Activated CD4-positive, alpha-beta memory T cell treated with anti-CD3 and anti-CD28 coated beads, Interleukin-2, amount 10 ng/mL, durations not matched to agents 7 days and 5 days (primary cell): ENCODE measurements at places on chromosomes 11 and 22. TPM values are rescaled to one million over a fixed set of nuclear protein-coding genes. Genes with fewer than 3 reads are reported as not detected.
A peak's percentile ranks its signal among the peaks of the same experiment; 100 is the strongest.

The SVIP gene
- total RNA-seq, result 26.9 TPM

The IL17REL gene
- not detected for total RNA-seq

The ADORA2A gene
- total RNA-seq, result 19.7 TPM

- peaks cover 8% of the 10 kb centered on the region for H3K36me3 ChIP-seq
- peaks cover 37% of the 10 kb centered on the region for H3K4me1 ChIP-seq
- H3K27me3 ChIP-seq, result peaks cover 4% of the 10 kb centered on the region
- DNase-seq, result no peak
- peak overlapping the region; percentile 89 for H3K27ac ChIP-seq
- H3K4me3 ChIP-seq, result peak overlapping the region; percentile 84
These were observed 5.2 kb downstream of the TMEM134 start for GRCh38 chr11:67463680-67464410.

DNA sequence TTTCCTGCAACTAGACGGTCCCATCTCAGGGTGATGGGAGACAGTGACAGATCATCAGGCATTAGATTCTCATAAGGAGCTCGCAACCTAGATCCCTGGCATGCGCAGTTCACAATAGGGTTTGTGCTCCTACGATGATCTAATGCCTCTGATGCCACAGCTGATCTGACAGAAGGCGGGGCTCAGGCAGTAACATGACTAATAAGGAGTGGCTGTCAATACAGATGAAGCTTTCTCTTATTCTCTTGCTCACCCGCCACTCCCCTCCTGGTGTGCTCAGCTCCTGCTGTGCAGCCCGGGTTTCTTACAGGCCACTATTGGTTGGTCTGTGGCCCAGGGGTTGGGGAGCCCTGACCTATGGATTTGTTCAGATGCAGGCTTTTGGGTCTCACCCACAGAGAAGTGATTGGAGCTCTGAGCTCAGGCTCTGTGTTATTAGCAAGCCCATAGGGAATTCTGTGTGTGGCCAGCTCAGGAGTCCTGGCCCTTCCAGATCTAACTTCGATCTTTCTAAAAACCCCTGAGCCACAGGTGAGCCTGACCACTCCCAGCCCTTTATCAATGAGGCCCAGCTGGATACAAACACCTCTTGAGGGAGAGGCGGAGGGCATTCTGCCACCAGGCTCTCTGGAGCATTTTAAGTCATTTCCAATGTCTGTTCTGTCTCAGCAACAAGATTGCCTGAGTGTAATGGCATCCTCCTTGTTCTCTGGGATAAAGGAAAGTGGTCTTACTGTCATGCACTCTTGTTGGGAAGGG, 351.8 kb downstream of the BUD13 start:
- no peaks in the 10 kb centered on the region for H3K36me3 ChIP-seq
- DNase-seq, result no peak

GRCh38 chr11:116793772-116794097, 2.1 kb upstream of the APOA5 start:
- H3K4me3 ChIP-seq, result no peak overlapping the region
- DNase-seq, result no peak
- H3K36me3 ChIP-seq, result peaks cover 5% of the 10 kb centered on the region
- H3K4me1 ChIP-seq, result peaks cover 5% of the 10 kb centered on the region

DNA sequence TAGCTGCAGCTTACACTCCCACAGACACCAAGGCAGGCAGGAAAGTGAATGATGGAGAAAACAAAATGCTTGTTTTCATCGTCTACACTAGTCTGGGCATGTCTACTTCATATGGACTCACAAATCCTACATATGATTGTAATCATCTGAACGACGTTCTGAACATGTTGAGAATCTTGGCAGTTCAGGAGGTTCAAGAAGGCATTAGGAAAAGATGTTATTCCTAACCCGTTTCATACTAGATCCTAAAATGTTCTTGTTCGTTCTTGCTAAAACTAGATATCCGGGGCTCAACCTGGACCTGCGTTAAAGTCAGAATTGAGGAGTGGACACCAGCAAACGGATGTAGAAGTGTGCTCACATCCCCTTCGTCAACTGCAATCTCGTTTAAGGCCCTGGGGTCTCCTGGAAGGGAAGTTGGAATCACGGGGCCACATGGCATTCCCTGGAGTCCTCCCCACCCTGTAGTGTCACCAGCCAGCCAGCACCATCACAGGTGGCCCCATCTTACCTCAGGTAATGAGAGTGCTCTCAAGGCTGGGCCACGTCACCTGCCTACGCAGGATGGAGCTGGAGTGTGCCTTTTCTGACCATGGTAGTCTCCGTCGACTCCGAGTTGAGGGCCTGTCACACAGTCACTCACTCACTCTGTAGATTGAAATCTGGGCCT, 37.3 kb downstream of the C11orf58 start:
- peaks cover 2% of the 10 kb centered on the region for H3K4me1 ChIP-seq
- no peaks in the 10 kb centered on the region for H3K36me3 ChIP-seq
- no peak overlapping the region for H3K4me3 ChIP-seq

- no peaks in the 10 kb centered on the region for H3K36me3 ChIP-seq
- no peak overlapping the region for H3K27ac ChIP-seq
- no peak for DNase-seq
- peaks cover 5% of the 10 kb centered on the region for H3K4me1 ChIP-seq
These were observed 18.3 kb downstream of the KMT5B start for GRCh38 chr11:68194675-68195294.

DNA sequence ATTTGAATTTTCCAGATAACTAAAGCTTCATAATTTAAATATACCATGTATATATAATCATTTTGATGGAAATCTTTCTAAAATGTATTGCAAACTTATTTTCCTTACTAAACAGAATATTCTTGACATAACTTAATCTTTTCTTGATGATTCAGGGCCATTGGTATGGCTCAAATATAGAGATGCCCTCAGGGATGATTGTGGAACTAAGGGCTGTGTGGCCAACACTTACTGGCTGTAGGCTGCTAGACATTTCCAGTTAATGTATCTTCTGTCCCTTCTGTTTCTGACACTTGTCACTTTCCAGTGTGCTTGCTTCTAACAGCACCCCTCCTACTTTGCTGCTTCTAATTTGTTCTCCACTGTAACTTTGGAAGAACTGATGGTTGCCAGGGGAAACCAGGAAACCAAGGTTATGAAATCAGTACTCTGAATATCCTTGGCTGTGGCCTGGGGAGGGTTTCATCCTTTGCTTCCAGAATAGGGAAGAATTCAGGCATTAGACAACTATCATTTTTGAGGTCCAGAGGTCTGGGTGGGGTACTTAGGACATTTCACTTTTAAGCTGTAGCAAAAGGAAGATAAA, 697.2 kb downstream of the ETS1 start:
- H3K27me3 ChIP-seq, result no peaks in the 10 kb centered on the region
- H3K27ac ChIP-seq, result no peak overlapping the region
- no peaks in the 10 kb centered on the region for H3K4me1 ChIP-seq
- H3K4me3 ChIP-seq, result no peak overlapping the region
- no peaks in the 10 kb centered on the region for H3K36me3 ChIP-seq

GRCh38 chr11:15901054-15901453, 455.3 kb downstream of the SOX6 start:
- H3K27ac ChIP-seq, result no peak overlapping the region
- no peak overlapping the region for H3K4me3 ChIP-seq
- no peaks in the 10 kb centered on the region for H3K4me1 ChIP-seq
- H3K27me3 ChIP-seq, result no peaks in the 10 kb centered on the region
- no peak for DNase-seq
- no peaks in the 10 kb centered on the region for H3K36me3 ChIP-seq

DNA sequence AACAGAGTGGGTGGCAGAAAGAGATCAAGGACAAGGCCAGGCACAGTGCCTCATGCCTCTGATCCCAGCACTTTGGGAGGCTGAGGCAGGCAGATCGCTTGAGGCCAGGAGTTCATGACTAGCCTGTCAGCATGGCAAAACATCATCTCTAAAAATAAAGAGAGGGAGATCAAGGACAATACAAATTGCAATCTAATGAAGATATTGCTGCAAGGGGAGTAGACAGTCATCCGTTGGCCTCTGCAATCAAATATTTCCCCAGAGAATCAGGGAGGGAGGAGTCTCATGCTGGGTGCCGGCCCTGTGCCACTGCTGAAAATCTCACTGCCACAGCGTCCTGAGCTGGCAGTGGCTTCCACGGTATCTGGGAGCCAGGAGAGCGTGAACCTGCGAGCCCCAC, 19.4 kb upstream of the IL17RA start:
- H3K36me3 ChIP-seq, result no peaks in the 10 kb centered on the region
- H3K27me3 ChIP-seq, result peaks cover 31% of the 10 kb centered on the region
- DNase-seq, result no peak
- no peak overlapping the region for H3K27ac ChIP-seq
- no peaks in the 10 kb centered on the region for H3K4me1 ChIP-seq

DNA sequence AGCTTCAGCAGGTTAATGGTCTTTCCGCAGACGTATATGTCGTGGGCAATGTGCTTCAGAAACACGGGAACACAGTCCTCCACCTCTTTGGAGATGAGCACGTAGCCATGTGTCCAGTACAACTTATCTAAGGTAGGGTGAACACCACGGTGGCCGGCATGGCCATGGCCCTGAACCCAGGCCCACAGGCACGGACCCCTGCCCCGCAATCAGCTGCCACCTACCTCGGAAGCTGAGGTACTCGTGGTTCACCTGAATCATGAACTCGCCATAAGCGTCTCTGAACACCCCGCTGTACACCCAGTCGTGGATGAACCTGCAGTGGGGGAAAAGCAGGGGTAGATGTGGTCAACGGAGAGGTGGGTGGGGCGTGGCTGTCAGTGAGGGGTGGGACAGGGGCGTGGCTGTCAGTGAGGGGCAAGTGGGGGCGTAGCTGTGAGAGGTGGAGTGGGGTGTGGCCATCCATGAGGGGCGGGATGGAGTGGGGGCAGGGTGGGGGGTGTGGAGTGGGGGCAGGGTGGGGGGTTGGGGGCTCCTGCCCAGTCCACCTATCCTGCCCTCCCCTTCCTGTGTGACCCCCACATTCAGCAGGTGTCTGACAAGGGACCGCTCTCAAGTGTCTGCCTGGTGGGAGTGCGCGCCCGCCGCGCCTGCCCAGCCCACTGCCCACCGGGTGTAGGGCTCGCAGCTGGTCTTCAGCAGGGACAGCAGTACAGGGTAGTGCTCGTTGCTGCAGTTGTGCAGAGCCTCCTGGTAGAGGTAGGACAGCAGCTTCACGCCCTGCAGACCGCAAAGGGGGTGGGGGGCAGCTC, 18.6 kb downstream of the TUBGCP6 start:
- H3K4me3 ChIP-seq, result no peak overlapping the region
- H3K36me3 ChIP-seq, result peaks cover 37% of the 10 kb centered on the region
- H3K4me1 ChIP-seq, result no peaks in the 10 kb centered on the region

GRCh38 chr11:64251753-64252002, 348 bp downstream of the PLCB3 start:
- peak overlapping the region; percentile 83 for H3K4me3 ChIP-seq
- no peak for DNase-seq

DNA sequence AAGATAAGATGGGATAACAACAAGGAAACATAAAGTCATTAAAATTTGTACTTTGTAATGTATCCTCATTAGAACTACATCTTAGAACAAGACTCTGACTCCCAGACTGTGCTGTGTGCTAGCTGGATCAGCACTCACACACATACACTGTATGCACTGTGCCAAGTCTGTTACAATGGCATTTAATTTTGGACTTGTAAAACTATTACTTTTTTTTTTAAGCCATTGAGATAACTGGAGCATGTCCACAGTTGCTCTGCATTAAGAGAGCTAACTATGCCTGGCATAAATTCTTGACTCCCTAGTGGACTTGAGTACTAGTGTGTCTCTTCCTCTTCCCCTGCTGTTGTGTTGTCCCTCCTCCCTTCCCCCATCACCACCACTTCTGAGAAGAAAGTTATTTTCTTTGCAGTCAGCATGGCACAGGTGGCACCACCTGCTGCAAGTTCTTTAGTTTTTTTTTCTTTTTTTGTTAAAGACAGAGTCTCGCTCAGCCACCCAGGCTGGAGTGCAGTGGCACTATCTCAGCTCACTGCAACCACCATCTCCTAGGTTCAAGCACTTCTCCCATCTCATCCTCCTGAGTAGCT, 268.6 kb downstream of the TMEM135 start:
- H3K27me3 ChIP-seq, result no peaks in the 10 kb centered on the region
- H3K4me1 ChIP-seq, result no peaks in the 10 kb centered on the region
- H3K36me3 ChIP-seq, result peaks cover 6% of the 10 kb centered on the region
- H3K27ac ChIP-seq, result no peak overlapping the region
- no peak for DNase-seq

- no peak for DNase-seq
- peaks cover 37% of the 10 kb centered on the region for H3K4me1 ChIP-seq
- H3K27me3 ChIP-seq, result peaks cover 3% of the 10 kb centered on the region
- H3K27ac ChIP-seq, result no peak overlapping the region
These were observed 29.5 kb downstream of the PPFIBP2 start for GRCh38 chr11:7543302-7543701.

DNA sequence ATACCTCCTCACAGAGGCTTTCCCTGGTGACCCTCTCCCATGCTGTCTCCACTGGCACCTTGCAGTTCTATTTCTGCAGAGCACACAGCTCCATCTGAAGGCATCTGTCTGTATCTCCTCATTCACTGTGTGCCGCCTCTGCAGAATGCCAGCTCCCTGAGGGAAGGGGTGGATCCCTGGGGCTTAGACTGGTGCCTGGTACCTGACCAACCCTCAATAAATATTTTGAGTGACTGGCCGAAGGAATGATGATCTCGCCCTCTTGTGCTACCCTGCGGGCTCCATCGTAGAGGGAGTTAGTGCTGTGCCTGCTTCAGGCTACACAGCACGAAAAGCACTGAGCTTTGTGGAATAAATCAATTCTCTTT, 1.6 kb downstream of the CBX7 start:
- H3K27ac ChIP-seq, result peak overlapping the region; percentile 30
- peaks cover 56% of the 10 kb centered on the region for H3K4me1 ChIP-seq
- no peak for DNase-seq
- peak overlapping the region; percentile 64 for H3K4me3 ChIP-seq
- peaks cover 24% of the 10 kb centered on the region for H3K27me3 ChIP-seq

DNA sequence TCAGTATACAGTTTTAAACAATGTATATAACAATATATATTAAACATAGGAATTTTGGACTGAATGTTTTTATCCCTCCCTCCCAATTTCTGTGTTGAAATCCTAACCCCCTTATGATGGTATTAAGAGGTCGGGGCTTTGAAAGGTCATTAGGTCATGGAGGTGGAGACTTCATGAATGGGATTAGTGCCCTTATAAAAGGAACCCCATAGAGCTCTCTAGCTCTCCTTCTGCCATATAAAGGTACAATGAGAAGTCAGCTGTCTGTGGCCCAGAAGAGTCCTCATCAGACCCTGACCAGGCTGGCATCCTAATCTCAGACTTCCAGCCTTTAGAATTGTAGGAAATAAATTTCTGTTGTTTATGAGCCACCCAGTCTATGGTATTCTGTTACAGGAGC, 6.5 kb downstream of the NNMT start:
- peaks cover 43% of the 10 kb centered on the region for H3K27me3 ChIP-seq
- H3K36me3 ChIP-seq, result no peaks in the 10 kb centered on the region
- H3K4me1 ChIP-seq, result no peaks in the 10 kb centered on the region

- peaks cover 11% of the 10 kb centered on the region for H3K27me3 ChIP-seq
- DNase-seq, result no peak
- H3K27ac ChIP-seq, result no peak overlapping the region
- no peaks in the 10 kb centered on the region for H3K36me3 ChIP-seq
- peaks cover 9% of the 10 kb centered on the region for H3K4me1 ChIP-seq
These were observed 3.6 kb upstream of the TP53I11 start for GRCh38 chr11:44954051-44954906.

DNA sequence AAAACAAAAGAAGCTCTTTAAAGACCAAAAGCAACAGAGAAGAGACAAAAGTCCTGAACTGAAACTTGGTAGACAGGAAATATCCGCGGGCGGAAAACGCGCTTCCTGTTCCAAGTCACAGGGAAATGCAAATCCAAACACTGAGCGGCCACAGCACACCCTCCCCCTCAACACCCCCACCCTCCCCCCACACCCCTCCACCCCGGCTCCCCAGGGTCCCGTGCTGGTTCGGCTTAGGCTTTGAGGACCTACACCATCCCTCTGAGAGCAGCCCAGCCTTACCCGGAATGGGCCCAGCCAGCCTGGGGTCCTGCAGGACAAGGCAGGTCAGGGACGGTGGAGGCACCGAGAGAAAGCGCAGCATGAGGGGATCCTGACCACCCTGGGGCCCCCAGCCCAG, 160.4 kb downstream of the BRD1 start:
- H3K4me1 ChIP-seq, result peaks cover 20% of the 10 kb centered on the region
- no peaks in the 10 kb centered on the region for H3K36me3 ChIP-seq
- DNase-seq, result peak; percentile 26
- no peak overlapping the region for H3K27ac ChIP-seq
